BE2C (cell line): ENCODE measurements at places on chromosomes 1 and 21.

DNA sequence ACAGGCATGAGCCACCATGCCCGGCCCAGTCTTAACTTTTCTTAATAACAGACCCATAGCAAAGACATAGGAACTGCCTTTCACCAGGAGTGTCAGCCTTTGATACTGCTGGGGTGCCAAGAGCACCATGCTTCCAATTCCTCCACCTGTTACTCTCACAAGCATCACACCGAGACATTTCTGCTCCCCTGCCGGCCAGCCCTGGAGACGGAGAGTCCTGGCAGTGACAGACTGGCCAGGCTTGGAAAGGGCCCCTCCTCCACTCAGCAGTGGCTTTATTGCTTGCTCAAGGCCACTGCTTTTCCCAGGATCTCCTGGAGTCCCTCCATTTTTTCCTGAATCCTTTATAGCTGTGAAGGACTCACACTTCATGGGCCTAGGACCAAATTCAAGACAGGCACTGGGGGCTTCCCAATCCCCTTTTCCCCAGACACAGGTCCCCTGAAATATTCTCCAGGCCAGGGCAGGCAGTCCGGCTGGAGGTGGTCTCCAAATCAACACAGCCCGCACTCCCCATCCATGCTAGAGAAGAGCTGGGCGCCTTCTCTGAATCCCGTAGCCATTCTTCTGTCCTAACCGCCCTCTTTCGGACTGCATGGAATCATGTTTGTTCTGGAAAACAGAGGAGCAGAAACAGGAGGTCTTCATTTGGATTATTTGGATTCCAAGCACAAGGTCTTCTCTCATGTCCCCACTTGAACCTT is 25.5 kb upstream of the PTPRF start:
- no peak for DNase-seq

DNA sequence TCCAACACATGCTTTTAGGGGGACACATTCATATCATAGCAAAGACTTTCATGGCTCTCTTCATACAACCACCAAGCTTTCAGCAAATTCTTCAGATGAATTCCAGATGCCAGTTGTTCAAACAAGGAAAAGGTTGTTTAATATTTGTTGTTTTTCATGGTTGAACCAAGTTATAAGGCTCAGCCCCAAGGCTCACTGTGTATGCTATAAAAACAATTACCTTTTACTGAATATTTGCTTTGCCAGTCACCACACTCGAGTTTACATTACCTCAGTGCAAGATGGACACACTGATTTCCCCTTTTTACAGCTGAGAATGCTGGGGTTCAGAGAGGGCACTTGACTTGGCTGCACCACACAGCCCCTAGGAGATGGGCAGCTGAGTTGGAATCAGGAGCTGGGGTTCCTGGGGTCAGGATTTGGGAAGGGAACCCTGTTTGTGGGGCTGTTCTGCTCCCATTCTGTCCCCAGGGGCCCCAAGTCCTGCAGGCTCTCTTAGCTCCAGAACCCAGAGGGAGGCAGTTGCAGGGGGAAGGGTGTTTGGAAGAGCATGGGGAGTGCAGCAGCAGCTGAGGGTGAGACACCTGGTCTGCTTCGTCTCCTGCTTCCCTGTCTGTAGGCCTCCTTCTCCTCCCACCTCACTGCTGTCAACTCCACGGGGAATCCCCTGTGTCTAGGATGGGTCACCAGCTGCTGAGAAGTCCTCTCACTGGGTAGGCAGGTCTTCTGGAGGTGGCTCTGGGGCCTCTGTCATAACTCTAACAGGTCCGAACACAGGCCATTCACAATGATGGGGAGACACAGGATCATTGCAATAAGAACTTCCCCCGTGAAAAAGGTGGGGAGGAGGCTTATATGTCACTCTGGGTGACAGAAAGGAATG is 12.8 kb upstream of the TMPRSS2 start:
- DNase-seq = no peak

- no peak for DNase-seq
Measured at GRCh38 chr1:2468041-2468472, 8.0 kb upstream of the PLCH2 start.

- no peak for DNase-seq
Measured at GRCh38 chr1:85611425-85611824, 30.9 kb downstream of the CCN1 start.

- DNase-seq = no peak
Measured at GRCh38 chr1:30125821-30126170, 597.6 kb downstream of the MATN1 start.

DNA sequence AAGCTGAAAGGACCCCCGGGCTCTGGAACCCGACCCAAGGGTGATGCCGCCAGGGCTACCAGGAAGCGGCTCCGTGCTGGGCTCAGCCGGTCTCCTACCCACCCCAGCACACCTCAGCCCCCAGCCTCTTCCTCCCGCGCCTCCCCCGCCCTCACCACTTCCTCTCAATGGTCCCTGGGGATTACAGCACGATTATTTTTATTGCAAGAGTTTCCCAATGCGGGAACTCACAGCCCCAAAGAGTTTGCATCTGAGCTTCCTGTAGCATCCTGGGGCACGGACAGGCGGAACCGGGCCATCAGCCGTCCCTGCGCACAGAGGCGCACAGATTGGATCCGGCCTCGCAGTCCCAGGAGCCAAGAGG is 8.7 kb upstream of the SLX9 start:
- no peak for DNase-seq

- DNase-seq = no peak
Measured at GRCh38 chr1:209612646-209613399, 29.3 kb downstream of the CAMK1G start.

DNA sequence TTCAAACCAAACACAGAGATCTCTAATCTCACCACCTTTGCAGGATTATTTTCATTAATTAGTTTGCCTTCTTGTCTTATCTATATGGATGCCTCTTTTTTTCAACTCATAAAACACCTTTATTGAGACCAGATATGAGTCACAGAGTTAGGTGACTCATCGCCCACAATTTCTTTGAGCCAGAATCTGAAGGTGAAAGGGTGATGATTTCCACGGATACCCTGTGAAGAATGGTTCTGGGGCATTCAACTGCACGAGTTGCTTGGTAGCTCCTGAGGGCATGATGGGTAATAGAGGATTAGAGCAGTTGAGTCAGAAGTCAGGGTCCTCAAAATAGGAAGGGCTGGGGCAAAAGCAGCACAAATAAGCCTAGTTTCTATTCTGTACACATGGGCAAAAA is 128.2 kb downstream of the TBX19 start:
- no peak for DNase-seq

DNA sequence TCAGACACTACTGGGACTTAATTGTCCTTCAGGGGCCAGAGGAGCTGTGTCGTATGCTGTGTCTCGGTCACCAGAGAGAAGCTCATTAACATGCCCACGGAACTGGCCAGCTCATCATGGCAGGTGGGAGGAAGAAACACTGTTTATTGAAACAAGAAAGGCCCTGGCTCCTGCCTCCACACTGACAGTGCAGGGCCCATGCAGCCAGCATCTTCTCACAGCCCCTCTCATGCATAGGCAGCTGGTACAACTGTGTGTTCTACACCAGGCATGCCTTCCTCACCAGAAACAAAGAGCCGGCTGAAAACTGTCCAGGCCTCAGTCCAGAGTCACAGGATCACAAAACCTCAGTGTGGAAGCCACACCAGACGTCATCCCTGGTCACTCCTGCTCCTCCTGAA is 106.0 kb downstream of the UBE2U start:
- DNase-seq = no peak

DNA sequence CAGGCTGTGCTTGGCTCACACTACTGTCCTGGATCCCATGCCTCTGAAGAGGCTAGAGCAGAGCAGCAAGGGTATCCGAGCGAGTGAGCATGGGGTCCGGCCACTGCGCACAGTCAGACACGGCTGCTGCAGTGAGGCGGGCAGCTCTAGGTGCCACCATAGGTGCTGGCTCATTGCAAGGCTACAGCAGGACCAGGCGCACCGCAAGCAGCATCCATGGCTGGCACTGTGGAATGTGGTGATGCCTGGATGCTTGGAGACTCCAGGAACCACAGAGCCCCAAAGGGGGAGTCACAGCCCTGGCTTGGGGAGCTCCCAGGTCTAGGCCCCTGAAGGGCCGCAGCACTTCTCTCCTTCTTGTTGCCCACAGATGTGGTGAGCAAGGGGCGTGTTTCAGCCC is 47.2 kb downstream of the ATP6V1G3 start:
- DNase-seq = no peak

- DNase-seq = no peak
Measured at GRCh38 chr21:36073181-36073580, 3.4 kb downstream of the CBR1 start.

- no peak for DNase-seq
Measured at GRCh38 chr1:198088360-198089071, 68.3 kb upstream of the NEK7 start.

DNA sequence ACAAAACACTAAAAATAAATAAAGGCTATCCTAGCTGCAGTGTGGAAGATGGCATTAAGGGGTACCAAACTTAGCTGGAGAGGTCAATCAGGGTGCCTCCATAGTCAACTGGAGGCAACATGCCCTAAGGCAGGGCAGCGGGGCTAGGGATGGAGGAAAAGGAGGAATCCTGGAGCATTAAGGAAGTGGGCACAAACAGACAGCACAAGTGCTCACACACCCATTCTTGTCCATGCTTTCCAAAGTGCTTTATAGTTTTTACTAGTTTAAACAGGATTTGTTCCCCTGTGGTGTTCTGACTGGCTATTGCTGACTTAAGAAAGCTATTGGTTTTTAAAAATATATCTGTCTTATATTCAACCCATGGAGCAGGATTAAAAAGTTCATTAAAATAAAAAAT is 33.3 kb downstream of the TCEANC2 start:
- no peak for DNase-seq

DNA sequence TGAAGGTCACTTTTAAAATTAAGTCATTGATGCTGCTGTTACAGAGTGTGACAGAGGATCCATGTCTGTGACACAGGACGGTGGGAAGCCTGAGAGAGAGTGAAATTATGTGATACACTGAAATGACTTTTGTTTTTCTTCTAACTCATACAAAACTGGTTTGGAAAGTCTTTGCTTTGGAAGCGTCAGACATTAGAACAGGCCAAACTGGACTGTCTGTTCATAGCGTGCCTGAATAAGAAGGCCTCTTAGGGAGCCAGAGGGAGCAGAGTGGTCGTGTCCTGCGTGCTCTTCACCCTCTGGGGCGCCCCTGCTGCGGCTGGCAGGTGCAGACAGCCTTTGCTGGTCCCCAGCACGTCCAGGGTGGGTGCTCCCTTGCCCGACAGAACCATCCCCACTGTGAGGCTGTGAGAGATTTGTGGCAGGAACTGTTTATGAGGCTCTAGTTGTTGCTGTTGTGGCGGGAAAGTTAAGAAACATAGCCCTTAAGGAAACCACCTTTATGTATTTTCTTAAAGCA is 19.7 kb upstream of the PGD start:
- no peak for DNase-seq

- DNase-seq = no peak
Measured at GRCh38 chr1:175512637-175513412, 230.6 kb downstream of the TNR start.

- DNase-seq = peak; percentile 35
Measured at GRCh38 chr1:154714638-154715037, 106.7 kb upstream of the ADAR start.

GRCh38 chr1:228003461-228004330 is 3.1 kb upstream of the WNT3A start:
- DNase-seq = no peak

DNA sequence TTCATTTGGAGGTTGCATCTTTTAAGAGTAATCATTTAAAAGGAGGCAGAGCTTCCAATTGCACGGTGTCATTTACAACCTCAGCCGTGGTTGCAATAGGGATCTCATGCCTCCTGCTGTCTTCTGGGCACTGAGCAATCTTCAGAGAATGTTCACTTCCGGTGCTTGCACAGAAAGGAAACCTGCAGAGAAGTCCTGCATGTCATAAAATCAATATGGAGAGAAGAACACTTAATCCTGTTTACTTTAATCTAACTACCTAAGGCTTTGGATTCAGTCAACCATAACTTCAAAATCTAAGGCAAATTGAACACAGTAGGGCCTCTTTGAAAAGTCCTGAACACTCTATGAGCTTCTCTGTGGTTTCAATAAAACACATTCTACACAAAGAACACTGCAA is 11.3 kb upstream of the MAP10 start:
- no peak for DNase-seq

- no peak for DNase-seq
Measured at GRCh38 chr1:42177541-42177981, 13.0 kb upstream of the GUCA2A start.

GRCh38 chr1:82059959-82060358 is 259.2 kb downstream of the ADGRL2 start:
- no peak for DNase-seq
